ENCODE measurements at places on chromosomes 2 and 18. TPM values are rescaled to one million over a fixed set of nuclear protein-coding genes. Genes with fewer than 3 reads are reported as not detected.

GRCh38 chr2:219125225-219125885 lies 35.3 kb downstream of the NHEJ1 start:
- no peak for DNase-seq

DNA sequence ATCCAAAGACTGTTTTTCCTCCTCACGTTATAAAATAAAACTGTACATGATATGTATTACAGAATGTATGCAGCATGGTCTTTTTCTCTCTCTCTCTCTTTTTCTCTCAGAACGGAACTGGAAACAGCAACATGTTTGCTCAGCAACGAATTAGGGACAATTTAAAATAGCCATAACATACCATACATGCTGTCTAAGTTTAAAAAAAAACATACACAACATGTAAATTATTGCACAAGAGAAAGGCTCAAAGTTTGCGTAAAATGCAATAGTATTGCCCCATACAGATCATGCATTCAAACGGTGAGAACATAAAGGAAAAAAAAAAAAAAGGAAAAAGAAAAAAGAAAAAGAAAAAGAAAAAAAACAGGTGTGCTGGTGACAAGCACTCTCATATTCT lies 93.6 kb downstream of the BCL11A start:
- DNase-seq = no peak

IL1F10 gene
- total RNA-seq = not detected

GRCh38 chr18:46297124-46297523 lies 192.9 kb downstream of the HAUS1 start:
- no peak for DNase-seq

ASIC4 gene
- not detected for total RNA-seq

DNA sequence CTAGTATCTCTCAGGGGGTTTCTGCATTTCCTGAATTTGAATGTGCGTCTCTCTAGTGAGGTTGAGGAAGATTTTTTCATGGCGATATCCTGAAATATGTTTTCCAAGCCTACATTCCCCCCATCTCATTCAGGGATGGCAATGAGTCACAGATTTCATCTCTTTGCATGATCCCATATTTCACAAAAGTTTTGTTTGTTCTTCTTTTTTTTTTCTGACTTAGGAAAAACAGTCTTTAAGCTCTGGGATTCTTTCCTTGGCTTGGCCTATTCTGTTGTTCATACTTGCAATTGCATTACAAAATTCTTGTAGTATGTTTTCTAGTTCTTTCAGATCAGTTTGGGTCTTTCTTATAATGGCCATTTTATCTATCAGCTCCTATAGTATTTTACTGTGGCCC lies 136.5 kb downstream of the DSEL start:
- DNase-seq = no peak

RNF152 gene
- total RNA-seq = 26.7 TPM

DNA sequence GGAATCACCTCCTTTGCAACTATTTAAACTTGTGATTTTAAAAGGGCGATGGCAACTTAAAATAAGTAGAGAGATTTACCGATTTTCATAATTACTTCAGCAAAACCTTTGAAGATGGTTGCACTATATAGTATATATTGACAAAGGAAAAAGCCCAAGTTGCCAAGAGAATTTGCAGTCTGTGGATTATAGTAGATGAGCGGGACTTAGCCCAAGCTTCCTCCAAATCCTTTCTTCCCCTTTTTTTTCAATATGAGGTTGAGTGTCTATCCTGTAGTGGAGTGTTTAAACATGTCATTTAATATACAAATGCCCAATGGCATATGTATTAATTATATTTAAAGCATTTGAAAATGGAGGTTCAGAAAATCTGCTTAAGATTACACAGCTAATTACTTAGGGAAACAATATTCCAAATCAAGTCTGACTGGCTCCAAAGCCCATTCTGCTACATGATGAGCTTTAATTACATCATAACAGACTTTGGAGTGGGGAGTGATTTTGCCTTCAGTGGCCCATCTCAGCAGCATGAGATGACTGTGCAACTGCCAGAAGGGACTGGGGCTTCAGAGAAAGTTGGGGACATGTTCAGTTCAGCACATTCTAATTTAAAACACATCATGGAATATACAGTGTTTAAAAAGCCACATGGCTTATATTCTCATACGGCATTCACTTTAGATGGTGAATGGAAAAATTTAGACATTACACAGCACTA lies 73.2 kb downstream of the COL3A1 start:
- no peak for DNase-seq

DNA sequence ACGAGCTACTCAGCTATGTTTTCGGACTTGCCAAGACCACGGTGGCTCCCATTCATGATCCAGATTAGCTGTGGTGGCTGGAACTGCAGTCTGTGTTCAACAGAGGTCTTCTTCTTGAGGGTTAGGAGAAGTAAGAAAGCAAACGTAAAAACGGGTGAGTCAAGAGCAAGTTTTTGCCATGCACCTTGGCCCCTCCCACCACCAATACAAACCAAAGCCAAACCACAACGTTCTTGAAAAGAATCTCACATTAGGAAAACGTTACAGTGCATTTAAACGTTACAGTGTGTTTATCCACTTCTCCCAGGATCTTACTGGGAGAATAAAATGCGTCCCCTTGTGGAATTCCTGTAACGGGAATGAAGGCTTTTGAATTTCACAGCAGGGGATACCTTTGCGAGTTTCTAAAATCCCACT lies 725 bp downstream of the FBXO48 start:
- no peak for DNase-seq

DNA sequence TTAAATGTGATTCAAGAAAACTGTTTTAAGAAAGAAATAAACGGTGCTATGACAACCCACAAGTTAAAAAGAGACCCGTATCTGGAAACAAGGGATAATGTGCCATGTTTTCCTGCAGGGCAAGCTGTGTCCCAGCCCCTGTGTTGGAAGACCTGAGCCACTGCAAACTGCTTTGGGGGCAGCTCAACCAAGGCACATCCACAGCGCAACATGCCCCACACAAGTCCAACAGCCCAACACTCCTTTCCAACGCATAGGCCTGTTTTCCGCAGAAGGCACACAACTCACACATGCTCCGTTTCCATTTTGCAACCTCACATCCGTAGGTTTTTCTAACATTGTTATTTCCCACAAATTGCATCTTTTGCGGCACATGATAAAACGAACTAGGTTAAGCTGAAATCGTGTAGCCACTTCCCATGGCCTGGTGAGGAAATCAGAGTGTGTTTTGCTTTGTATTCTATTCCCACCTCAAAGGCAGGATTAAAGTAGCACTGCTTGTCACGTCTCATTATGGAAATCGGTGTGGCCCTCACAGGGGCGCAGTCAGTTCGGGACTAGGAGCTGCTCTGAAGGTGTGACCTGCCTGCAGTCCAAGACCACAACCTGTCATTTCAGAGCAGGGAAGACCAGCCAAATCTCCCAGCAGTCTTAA lies 50.5 kb upstream of the ZNF516 start:
- DNase-seq = no peak

DNA sequence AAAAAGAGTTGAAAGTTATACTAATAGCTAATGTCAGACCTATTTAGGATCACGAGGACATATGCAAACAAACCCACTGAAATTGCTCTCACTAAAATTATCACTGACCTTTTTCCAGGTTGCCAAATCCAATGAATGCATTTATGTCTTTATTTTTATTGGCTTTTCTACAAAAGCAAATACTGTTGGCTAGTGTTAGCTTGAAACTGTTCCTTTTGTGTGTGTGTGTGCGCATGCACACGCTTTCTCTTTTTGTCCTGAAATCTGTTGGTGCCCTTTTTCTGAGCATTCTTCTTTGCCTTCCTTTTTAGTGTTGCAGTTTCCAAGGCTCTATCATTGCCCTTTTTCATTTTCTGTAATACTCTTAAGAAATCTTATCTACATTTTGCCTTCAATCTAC lies 1269.2 kb downstream of the LRP1B start:
- no peak for DNase-seq

RAB6C gene
- not detected for total RNA-seq

GRCh38 chr2:153488072-153488471 lies 9.5 kb upstream of the RPRM start:
- no peak for DNase-seq

GRCh38 chr2:212213191-212213590 lies 325.4 kb downstream of the ERBB4 start:
- DNase-seq = no peak

DNA sequence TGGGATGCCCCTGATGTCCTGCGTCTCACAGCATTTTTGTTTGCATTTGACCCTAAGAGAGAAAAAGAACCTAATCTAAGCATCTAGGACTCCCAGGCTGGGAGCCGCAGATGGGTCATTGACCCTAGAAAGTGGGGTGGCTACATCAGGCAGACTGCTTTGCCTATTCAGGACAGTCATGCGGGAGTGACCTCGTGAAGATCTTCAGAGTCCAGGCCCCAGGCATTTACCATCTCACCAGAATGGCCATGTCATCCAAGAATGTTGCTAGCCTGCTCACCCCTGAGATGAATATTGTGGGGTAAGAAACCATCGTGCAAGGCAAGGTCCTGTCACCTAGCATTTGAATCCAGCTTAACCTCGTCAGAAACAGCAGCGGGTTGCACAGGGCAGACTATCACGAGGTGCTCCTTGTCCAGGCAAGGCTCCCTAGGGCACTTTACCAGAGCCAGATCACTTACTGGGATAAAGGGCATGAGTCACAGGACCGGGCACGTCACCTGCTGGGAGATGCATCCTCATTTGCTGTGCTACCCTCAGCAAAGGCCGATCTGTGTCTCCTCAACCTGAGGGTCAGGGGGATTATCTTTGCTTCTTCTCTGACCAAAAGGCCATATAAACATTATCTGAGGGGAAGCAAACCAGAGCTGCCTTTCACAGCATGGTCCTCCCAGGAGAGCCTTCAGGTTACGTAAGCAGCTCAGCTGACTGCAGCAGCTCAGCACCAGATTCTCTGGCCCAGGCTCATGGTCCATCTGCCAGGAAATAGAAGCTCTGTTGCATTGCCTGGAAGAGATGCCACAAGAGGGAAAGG lies 162.3 kb downstream of the ACKR3 start:
- DNase-seq = no peak

- DNase-seq = no peak
These were observed 62.7 kb downstream of the COA5 start for GRCh38 chr2:98545591-98545990.

RGPD4 gene
- total RNA-seq = not detected

HOXD11 gene
- total RNA-seq = 2.2 TPM

- DNase-seq = no peak
These were observed 32.0 kb upstream of the GPR55 start for GRCh38 chr2:230956827-230957755.

RBKS gene
- 1.6 TPM for total RNA-seq

GRCh38 chr2:119248311-119248710 lies 24.7 kb downstream of the STEAP3 start:
- no peak for DNase-seq

GREB1L gene
- 1.4 TPM for total RNA-seq

TSN gene
- 53.3 TPM for total RNA-seq

NYAP2 gene
- not detected for total RNA-seq

DNA sequence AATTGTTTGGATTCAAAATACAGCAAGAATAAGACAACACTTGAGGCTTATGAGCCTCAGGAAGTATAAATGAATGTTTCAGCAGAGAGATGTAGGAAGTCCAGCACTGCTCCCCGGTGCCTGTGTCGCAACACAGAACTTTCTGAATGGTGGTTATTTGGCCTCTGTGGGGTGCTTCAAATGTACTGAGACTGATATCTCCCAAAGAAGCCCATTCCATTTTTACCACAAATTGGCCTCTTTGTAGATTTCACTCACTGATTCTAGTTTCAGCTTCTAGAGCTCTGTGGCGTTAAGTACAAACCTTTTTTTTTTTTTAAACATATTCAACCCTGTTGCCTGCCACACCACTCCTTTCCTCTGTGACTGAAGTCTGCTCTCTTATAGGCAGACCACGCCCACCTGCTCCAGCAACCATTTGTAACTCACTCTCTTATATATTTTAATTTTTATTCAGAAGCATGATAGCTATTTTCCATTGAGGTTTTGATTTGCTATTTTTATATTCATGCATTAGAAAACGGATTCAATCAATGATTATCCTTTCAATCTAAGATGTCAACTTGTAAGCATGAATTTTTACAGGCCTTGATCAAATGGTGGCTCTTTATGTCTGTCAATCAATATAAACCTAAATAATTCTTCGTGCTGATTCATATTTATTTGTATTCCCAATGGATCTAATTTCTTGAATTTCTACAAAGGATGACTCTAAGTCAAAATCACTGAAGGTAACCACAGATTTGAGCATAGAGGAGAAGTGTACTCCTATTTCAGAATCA lies 277.1 kb upstream of the CCDC68 start:
- no peak for DNase-seq

DNA sequence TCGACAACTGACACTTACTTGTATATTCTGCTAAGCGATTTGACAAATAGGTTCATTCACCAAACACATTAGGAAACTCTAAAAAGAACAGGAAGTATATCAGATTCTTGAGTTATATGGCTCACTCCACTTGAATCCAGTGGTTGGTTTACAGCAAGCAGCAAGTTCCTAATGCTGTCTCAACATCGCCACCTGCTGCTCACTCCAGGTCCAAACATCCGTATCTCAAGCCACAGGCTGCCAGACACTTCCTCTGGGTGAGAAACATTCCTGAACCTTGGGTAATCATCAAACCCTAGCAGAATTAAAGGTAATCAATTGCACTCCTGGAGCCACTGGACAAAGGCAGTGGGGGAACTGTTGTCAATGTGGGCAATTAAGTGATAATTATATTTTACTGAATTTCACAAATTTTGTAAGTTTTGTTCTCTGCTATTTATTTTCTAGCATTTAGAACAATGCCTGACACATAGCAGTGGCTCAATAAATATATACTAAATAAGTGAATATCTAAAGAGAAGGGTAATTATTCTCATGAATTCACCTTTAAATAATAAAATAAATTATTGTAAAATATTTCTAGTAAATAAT lies 107.1 kb upstream of the TTN start:
- DNase-seq = peak; percentile 80

GRCh38 chr2:7900593-7900992 lies 781.3 kb upstream of the ID2 start:
- DNase-seq = no peak

CRYBA2 gene
- not detected for total RNA-seq

DNA sequence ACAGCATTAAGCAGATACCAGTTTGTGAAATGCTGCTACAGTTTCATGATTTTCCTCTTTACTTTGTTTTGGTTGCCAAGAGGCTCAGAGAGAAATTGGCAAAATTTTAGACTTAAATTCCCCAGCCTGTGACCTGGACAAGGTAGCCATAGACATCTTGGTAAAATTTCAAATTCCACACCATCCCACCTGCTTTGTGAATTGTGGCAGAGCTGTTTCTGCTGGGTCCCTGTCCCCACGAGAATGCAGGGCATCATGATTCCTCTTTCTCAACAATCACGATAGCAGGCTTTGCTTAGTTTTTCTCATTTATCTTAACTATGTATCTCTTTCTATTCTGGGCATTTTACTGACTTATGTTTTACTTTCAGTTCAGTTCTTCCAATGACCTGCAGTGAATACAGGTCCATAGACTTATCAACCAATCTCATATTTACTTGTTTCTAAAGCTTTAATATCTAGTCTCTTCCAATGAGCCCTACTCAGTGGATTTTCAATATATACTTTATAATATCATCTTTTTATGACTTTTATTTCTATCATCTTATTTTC lies 351.6 kb downstream of the SOCS6 start:
- DNase-seq = no peak

TUBA4B gene
- total RNA-seq = not detected

SIX2 gene
- 1.8 TPM for total RNA-seq
